ENCODE measurements at places on chromosomes 2 and 18.

DNA sequence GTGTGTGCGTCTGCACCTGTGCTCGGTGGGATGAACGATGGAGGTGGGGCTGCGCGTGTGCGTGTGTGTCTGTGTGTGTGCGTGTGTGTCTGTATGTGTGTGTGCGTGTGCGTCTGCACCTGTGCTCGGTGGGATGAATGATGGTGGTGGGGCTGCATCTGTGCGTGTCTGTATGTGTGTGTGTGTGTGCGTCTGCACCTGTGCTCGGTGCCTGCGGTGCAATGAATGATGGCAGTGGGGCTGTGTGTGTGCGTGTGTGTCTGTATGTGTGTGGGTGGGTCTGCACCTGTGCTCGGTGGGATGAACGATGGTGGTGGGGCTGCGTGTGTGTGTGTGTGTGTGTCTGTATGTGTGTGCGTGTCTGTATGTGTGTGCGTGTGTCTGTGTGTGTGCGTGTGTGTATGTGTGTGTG, 48.5 kb upstream of the CTDP1 start:
- no peak for DNase-seq

DNA sequence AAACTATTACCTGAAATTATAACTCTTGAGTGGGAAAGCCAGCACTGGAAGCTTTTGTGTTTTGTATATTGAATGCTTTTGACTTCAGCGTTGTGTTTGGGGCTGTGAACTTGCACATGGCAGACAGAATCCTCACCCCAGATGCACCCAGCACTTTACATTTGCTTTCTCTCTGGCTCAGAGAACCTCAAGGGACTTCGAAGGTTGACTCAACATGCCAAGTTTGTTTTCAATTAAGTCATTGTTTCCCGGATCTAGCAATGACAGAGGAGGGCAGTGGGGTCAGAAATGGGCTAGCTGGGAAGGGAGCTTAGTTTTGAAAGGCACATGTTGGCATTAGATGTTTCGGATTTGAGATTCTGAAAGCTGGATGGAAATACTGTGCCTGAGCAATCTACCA, 22.4 kb downstream of the TET3 start:
- DNase-seq, result no peak

DNA sequence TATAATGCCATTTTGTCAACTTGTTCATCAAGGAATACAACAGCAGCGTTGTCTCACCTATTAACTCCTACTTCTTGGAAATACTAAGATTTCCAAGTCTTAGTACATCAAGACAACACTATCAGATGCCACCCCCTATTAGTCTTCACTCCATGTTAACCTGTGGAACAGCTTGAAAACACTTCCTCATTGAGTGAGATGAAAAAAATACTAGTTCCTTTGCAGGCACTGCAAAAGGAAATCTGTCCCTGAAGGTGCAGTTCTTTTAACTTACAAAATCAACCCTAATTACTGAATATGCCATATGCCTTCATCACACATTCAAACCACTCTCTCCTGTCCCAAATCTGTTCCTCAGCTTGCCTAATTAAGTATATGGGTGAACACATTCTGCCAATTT, 4.0 kb downstream of the CWC22 start:
- DNase-seq, result no peak

DNA sequence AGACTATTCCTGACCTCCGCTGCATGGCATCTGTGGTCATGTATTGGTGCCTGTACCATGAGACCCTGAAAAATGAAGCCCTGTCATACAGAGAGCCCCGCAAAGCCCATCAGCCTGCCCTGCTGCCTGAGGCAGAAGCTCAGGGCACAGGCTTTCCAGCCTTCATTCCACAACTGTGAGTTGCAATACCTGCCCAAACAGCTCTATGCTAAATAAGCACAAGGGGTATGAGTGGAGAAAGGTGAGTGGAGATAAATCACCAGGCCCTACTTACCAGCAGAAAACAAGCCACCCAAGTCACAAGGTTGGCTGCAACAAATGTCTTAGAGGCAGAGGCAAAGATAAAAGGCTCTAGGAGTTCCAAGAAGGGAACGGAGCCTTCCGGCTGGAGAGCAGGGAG, 277.4 kb downstream of the TNS1 start:
- DNase-seq, result no peak

DNA sequence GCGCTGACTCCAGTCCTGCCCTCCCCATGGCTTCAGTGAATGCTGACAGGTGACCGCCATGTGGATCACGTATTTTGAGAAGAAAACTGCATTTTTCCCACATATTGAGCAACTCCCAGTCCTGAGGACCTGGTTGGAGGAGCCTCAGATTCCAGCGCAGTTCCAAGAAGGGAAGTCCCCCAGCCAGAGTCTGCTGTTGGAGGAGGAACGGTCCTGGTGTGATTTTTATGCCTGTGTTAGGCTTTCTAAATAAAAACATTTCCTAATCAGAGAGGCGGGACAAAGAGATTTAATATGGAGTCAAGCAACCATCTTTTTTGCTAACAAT, 32.3 kb upstream of the COL6A3 start:
- DNase-seq, result no peak

- peak; percentile 97 for DNase-seq
These were observed 39.1 kb upstream of the FIGN start for GRCh38 chr2:163774862-163775261.

GRCh38 chr2:75716406-75716805, 5.7 kb upstream of the GCFC2 start:
- no peak for DNase-seq

- DNase-seq, result no peak
These were observed 22.9 kb downstream of the FAP start for GRCh38 chr2:162220368-162220767.

- no peak for DNase-seq
These were observed 156.7 kb downstream of the TPO start for GRCh38 chr2:1569879-1570450.

DNA sequence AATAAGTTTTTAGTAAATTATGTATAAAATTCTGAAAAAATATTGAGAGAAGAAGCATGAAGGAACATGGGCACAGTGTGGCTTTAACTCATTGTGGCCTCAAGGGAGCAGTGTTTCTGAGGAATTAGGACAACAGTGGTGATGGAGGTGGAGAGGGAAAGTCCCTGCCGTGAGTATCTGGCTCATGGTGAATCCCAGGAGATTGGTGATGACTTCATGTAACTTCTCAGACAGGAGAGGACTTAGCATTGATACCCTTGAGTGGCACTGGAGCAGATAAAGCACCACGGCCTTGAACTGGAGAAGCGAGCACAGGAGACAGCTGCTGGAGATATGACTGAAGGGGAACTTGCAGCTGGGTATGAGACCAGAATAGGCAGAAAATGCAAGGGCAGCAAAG, 35.0 kb upstream of the LRP1B start:
- DNase-seq, result peak; percentile 31

DNA sequence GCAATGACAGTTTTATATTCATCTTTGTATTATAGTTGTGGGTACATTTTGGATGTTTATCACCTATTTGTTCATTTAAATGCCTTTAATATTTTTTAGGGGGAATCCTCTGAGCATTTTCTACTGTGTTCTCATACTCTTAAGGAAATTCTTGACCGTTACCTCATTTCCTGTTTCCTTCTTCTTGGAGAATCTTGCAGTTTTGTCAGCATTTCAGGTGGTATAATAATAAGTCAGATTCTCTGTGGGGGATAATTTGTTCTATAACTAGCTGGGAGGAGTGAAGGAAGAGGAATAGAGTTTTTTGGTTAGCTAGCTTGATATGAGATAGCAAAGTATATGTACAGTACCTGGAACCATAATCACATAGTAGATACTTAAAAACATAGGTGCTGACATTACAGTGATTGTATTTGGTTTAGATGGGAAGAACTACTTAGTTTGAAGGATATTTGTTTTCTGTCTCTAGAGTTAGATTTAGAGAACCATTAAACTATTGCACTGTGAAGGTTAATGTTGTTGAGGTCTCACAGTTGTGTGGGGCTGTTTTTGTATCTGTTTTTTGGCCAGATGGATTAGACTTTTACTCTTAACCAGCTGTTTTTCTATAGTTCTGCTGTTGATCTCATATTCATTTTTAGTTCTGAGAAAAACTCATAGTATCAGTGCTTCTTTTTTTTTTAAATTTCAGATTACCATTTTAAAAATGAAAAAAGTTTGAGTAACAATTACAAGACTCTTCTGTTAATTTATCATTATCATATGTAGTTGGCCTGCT, 14.2 kb downstream of the MTX2 start:
- DNase-seq, result no peak

DNA sequence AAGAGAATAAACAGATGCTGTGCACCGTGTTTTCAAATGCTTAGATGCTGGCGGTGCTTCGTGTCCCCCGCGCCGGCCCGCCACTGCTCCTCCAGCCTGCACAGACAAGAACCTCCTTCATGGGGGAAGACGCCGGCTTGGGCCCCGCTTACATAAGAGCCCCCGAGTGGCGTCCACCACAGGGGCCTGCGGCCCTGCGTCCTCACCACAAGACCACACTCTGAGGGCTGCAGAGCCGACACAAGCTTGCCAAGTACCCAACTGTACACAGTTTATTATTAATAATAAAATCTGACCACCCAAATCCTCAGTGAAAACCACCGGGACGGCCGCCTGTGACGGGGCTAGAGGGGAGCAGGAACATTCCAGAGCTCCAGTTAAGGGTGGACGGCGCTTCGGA, 232.2 kb downstream of the HDAC4 start:
- DNase-seq, result no peak

DNA sequence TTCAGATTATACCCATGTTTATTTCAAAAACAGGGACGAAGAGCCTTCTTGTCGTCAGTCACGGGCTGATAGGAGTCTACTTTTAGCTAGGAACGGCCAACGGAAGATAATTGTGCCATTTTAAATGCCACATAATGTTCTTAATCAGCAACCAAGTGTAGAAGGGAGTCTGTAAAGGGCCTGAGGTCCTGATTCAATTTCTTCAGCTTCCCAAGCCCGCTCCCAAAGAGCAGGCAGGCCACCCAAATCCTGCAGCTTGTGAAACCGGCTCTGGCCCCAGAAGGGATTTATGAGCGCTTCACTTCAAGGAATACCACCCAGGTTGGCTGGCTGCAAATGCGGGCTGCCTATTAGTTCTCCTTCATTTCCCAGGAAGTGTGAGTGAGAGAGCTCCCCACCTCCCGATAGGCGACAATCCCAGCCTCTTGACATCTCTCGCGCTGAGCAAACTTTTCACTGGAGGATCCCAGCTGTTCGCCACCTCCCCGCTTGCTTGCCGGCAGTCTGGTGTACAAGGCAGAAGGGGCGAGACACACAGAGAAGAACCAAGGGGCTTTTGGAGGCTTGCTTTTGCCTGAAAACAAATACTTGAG, 272.9 kb downstream of the CDH20 start:
- peak; percentile 21 for DNase-seq

DNA sequence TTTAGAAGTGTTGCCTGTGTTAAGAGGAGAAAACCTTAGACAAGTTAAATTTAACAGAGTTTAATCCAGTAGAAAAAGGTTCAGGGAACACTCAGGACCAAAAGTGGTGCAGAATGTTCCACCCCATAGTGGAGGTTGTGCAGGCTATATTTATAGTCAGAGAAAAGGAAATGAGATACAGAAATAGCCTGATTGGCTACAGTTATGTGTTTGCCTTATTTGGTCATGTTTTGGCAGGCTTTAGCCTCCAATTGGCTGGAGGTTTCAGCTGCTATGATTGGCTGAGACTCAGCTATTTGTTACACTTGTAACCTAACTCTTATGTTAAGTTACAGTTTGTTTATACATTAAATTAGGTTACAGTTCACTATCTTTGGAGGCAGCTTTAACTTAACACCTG, 4.2 kb downstream of the STAMBP start:
- DNase-seq, result no peak

DNA sequence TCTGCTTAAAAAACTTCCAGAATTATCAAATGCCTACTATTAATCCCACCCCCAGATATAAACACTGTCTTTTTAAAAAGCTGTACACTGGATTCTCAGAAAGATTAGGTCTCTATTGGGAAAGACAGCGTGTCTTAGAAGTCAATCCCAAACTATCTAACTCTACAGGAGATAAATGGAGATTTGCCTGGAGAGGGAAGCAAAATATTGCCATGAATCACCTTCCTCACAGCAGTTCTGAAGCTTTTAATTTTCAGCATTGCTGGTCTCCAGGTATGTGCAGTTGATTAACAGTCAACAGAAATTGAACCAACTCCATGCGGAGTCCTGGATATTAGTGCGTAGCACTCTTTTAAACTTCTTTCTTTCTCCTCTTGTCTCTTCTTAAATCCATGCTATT, 122.2 kb downstream of the DSC3 start:
- no peak for DNase-seq

DNA sequence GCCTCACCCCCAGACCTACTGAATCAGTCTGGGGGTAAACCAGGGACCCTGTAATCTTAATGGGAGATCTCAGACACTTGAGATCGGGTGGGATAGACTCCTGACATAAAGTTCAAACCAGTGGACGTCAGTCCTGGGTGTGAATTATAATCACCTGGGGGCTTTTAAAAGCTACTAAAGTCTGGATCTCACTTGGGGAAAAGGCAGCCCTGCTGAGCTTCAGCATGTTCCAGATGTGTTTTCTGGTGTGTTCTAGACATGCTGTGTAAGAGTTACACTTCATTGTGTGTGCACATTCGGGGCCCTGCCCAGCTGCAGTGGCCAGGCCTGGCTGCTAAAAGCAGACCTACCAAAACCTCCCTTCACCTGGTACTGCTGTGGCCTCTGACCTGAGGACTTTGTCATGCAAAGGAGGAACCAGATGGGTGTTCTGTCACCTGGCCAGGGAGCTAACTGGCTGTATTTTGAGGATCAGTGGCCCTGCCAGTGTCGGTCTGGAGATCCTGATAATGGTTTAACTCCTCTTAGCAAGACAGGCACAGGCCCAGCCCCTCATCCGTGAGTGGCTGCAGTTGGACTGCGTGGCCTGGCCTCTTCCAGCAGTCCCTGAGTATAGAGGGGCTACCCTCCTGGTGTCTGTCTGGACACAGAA, 10.6 kb downstream of the RRM2 start:
- DNase-seq, result no peak

DNA sequence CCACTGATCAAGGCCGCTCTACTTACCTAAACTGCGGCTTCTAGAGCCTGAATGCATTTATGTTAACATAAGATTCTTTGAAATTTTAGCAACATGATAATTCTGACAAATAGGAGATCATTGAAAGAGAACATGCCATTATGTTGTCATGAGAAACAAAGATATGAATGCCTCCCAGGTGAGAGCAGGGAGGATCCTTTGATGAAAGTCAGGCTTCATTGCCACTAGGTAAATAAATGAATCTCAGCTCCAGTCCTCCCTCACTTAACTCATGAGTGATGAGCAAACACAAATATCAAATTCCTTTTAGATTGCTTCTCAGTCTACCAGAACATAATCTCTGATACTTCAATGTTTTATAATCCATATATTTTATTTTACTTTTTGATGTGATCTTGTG, 463.2 kb upstream of the CDH7 start:
- DNase-seq, result no peak

DNA sequence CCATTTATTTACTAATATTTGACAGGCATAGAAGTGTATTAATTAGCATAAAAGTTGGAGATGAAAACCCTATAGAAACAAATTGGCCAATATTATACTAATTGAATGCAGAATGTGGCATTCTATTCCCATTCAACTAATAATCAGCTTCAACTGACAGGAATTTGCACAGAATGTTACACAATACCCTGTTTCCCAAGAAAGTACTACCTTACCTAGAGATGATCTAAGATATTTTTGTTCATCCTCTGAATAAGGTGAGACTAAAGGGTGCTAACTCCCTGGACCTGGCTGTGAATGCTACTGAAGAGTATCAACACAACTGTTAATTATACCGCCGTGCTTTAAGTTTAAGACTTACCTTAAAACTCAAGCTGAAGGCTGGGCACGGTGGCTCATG, 28.9 kb downstream of the CEP68 start:
- no peak for DNase-seq

Data from RCC 7860 (cell line).